ENCODE measurements at places on chromosomes 3 and 15.

- DNase-seq: peak; percentile 19
Measured at GRCh38 chr3:49602877-49603411, 48.7 kb downstream of the BSN start.

- no peak for DNase-seq
Measured at GRCh38 chr3:184568924-184569829, 7.6 kb downstream of the EPHB3 start.

DNA sequence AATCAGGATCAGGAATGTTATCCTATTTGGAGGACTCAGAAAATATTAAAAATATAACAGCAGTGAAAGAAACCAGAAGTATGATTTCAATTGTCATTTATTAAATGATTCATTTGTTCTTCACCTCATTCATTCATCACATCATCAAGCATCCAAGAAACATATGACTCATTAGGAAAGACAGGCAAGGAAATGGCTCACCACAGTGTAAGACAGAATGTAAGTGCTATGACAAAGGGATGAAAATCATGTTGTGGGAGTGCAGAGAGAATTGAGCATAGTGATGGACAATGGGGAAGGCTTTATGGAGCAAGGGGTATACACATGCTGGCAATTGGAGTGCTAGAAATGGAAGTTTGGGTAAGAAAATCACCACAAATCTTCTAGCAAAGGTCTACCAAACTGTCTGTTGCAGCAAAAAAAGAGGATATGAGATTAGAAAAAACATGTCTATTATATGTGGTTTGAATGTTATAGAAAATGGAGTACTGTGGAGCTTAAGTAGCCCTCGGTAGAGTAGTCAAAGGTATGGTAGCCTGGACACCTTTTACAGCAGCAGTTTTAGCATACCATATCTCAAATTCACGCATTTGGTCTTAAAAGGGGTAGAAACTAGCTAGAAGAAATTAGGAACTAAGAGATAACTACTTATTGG, 111.1 kb upstream of the GPR149 start:
- no peak for DNase-seq

DNA sequence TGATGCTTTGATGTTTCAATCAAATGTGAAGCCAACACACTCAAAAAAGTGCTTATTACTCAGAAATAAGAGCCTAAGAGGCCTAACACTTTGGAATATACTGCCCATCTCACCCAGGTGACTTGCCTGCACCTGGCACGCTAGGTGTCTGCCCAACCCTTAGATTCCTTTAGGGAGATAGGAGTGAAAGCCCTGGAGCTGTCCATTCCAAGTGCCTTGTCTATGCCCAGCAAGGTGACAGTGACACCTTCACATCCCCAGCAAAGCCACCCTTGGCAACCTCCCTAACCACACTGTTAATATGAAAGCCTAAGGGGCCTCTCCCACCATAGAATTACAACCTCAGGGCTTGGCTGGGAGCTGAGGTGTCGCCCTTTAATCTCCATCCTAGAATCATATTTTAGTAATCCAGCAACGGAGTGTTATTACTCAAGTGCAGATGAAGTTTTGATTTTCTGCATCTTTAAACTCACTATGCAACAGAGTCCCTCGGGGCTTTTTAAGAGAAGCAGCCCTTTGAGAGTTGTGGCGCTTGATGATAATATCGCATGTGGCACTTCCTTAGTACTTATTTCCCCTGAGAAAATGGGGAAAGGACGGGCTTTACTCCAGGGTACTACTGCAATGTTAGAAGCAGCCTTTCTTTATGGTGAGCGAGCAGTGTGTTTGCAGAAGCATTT, 24.8 kb downstream of the ATP10A start:
- no peak for DNase-seq

- peak; percentile 46 for DNase-seq
Measured at GRCh38 chr15:82647835-82648256, 683 bp upstream of the CPEB1 start.

- DNase-seq: no peak
Measured at GRCh38 chr3:127233371-127233770, 40.4 kb downstream of the PRR23E start.

- no peak for DNase-seq
Measured at GRCh38 chr15:81642451-81642990, 268.5 kb upstream of the TMC3 start.

DNA sequence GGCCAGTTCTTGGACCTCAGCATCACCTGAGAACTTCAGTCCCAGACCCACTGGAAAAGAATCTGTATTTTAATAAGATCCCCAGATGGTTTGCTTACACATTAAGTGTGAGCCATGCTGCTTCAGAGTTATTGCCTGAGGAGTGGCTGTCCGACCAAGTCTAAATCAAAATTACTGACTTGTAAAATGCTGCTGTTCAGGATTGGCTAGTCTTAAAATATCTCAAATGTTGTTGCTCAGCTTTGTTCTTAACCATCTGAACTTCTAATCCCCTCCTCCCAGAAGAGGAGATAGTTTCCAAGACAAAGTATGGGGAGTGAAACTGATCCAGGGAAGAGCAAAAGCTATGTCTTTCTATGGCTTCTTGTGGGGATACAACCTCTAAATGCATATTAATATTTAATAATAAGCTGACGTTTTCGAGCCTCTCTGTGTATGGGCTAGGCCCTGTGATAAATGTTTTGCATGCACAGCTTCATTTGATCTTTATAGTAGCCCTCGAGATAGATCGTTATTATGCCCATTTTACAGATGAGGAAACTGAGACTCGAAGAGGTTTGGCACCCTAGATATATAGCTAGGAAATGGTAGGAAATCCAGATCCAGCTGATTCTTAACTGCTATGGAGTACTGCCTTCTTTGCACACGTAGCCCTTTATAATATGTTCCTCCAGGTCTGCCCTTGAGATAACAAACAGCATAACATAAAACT, 52.2 kb downstream of the DNASE1L3 start:
- no peak for DNase-seq

- no peak for DNase-seq
Measured at GRCh38 chr15:98416222-98416855, 232.0 kb upstream of the IGF1R start.
